Activated CD4-positive, alpha-beta T cell treated with anti-CD3 and anti-CD28 coated beads, Interleukin-2, amount 10 ng/mL, durations not matched to agents 24 days and 14 days (primary cell): ENCODE measurements at places on chromosomes 5 and 9. TPM values are rescaled to one million over a fixed set of nuclear protein-coding genes. Genes with fewer than 3 reads are reported as not detected.
A peak's percentile ranks its signal among the peaks of the same experiment; 100 is the strongest.

Gene GFRA3
- total RNA-seq = not detected in 2 replicates

Gene TRAPPC13
- total RNA-seq = 22.4 and 27.2 TPM in 2 replicates

Gene WDR55
- 41.6 and 42.9 TPM in 2 replicates for total RNA-seq

DNA sequence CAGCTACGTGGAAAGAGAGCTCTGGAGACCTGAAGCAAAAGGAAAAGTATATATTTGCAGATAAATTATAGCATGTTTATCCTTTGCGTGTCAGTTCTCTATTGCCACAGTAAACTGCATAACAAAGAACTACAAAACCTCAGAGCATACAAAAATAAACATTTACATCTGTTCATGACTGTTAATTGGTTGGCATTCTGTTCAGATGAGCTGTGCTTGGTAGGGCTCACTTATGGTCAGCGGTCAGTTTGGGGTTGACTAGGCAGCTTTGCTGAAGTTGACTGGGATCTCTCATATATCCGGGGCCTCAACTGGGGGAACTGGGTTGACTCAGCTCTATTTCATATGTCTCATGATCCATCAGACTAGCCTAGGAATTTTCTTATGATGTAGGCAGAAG, 257.7 kb downstream of the TLE1 start:
- DNase-seq = no peak

DNA sequence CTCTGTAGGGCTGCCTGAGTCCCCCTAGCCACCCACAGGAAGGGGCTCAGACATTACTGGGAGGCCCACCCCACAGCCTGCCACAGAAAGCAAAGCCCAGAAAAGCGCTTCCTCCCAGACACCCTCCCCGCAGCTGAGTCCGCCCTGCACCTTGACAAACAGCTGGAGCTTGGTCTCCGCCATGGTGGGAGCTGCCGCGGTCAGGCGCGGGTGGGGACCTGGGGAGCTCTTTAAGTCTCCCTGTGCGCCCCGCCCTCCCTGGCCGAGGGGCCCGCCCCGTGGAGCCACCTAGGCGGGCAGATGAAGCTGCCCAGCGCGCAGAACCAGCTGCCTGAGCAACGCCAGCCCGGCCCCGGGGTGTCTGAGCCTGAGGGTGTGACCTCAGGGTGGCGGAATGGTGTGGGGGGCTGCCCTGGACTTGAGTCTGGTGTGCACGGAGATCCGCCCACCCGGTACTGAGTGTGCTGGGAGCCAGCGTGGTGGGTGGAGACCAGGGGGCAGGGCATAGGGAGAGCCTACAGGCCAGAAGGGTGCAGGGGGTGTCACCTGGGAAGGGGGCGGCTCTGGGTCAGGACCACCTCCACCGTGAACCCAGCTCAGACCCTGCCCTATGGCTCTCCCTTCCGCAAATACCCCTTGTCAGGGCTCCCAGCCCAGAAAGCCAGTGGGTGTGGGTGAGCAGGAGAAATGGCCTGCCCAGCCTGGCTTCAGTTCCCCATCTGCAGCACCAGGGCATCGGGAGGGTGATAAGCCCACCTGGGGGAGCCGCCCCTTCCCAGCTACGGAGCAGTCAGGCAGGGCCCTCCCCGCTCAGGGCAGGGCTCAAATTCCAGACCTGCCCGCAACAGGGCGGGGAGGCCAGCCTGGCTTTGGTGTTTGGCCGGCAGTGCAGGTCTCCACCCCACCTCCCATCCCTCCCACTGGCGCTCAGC, at the start of gene CLIC3:
TSS of gene CLIC3 (minus strand) at position 208 of the 932 bp plus-strand sequence. CDS start at position 183, 25 bp downstream.
- DNase-seq = peak; percentile 82
